ENCODE measurements at places on chromosomes 12 and 14. TPM values are rescaled to one million over a fixed set of nuclear protein-coding genes. Genes with fewer than 3 reads are reported as not detected.

The ERP29 gene
- total RNA-seq: 91.1 TPM

The CLEC1B gene
- not detected for total RNA-seq

GRCh38 chr12:71744522-71745300 is 10.0 kb upstream of the RAB21 start:
- no peak for DNase-seq
- no peak overlapping the region for H3K27ac ChIP-seq
- H3K27me3 ChIP-seq: peaks cover 22% of the 10 kb centered on the region
- H3K4me3 ChIP-seq: no peak overlapping the region

The AGAP2 gene
- 3.9 TPM for total RNA-seq

- H3K4me3 ChIP-seq: no peak overlapping the region
- no peak overlapping the region for H3K27ac ChIP-seq
- DNase-seq: no peak
- peaks cover 4% of the 10 kb centered on the region for H3K36me3 ChIP-seq
Measured at GRCh38 chr14:41960281-41960680, 353.6 kb downstream of the LRFN5 start.

The NKX2-1 gene
- total RNA-seq: not detected
